ENCODE measurements at places on chromosomes 7 and 10. TPM values are rescaled to one million over a fixed set of nuclear protein-coding genes. Genes with fewer than 3 reads are reported as not detected.

NEUROD6 gene
- total RNA-seq, result not detected

DNA sequence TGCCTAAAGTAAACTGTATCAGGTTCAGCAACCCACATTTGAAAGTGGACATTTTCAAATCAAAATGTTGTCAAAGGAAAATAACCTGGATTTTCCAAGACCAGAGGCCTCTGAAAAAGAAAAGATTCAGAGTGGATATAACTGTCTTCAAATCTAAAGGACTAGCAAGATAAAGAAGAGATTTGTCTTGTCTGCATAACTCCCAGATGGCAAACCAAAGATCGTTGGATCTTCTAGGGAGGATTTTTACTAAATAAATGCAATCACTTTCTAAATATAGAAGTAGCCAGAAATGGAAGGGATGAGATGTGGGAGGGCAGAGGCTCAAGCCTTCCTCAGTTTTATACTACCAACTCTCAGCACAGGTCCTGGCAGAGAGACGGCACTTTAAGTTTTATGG is 39.0 kb downstream of the CABCOCO1 start:
- DNase-seq, result no peak
- no peak overlapping the region for H3K27ac ChIP-seq
- no peaks in the 10 kb centered on the region for H3K36me3 ChIP-seq
- H3K4me3 ChIP-seq, result no peak overlapping the region
- H3K27me3 ChIP-seq, result no peaks in the 10 kb centered on the region

GRCh38 chr10:32577448-32577847 is 131.5 kb downstream of the CCDC7 start:
- H3K36me3 ChIP-seq, result no peaks in the 10 kb centered on the region
- H3K27ac ChIP-seq, result no peak overlapping the region
- H3K4me3 ChIP-seq, result no peak overlapping the region
- no peaks in the 10 kb centered on the region for H3K27me3 ChIP-seq

DNA sequence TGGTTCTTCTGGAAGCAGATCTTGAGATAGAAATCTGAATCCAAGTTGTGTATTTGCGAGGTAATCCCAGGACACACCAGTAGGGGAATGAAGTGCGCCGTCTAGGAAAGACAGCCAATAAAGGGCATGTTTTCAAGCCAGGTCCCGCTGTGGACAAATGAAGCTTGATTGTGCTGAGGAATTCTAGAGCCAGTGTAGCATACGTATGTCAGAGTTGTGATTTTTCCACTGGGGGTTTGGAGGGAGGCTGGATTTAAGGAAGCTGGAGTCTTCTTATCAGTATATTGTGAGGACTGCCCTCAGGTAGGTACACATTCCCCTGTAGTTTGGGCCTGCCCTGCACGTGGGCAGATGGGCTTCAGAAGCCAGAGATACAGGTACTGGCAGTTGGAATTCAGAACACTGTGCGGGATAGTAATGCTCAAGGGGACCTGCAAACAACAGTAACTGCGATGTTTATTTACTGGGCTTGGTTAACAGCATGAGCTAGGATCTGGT is 50.9 kb downstream of the GALNT11 start:
- no peak overlapping the region for H3K4me3 ChIP-seq
- peaks cover 12% of the 10 kb centered on the region for H3K4me1 ChIP-seq
- peak overlapping the region; percentile 37 for H3K27ac ChIP-seq
- H3K27me3 ChIP-seq, result no peaks in the 10 kb centered on the region
- H3K36me3 ChIP-seq, result no peaks in the 10 kb centered on the region
- peak; percentile 73 for DNase-seq
